ENCODE measurements at places on chromosomes 6 and 20. TPM values are rescaled to one million over a fixed set of nuclear protein-coding genes. Genes with fewer than 3 reads are reported as not detected.

DZANK1 gene
- total RNA-seq = 0.84 TPM

PROKR2 gene
- total RNA-seq = not detected

C6orf15 gene
- not detected for total RNA-seq

POFUT1 gene
- total RNA-seq = 7.2 TPM

OXT gene
- total RNA-seq = not detected
